HAP-1 (cell line): ENCODE measurements at places on chromosomes 12 and 14.

GRCh38 chr12:130916241-130916911 is 37.3 kb upstream of the ADGRD1 start:
- peak; percentile 64 for DNase-seq

DNA sequence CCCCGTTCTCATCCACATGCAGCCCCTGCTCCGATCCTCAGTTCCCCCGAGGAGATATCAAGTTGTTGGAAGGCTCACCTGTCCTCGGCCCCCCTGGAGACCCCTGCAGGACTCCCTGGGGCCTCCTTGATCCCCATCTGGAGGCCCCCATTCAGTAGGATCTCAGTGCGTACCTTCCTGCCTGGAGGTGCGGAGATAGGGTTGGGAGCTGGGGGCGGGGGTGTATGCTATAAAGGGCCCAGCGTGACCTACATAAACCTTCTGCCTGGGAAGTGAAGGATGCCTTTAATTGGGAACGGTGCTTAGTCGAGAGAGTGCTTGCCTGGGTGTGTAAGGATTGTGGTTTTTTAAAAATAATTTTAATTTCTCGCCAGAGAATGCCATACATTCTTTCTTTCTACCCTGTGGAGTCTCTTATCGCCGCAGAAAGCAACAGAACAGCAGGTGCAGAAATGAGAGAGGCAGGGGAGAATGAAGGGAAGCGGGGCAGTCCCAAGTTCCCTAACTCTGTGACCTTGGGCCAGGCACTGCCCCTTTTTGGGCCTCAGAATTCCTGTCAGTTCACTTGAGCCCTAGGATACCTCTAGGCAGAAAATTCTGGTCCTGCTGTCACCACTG is 153.7 kb downstream of the TSPAN9 start:
- DNase-seq: no peak

- DNase-seq: no peak
These were observed 22.9 kb upstream of the TCL1B start for GRCh38 chr14:95663226-95663797.

DNA sequence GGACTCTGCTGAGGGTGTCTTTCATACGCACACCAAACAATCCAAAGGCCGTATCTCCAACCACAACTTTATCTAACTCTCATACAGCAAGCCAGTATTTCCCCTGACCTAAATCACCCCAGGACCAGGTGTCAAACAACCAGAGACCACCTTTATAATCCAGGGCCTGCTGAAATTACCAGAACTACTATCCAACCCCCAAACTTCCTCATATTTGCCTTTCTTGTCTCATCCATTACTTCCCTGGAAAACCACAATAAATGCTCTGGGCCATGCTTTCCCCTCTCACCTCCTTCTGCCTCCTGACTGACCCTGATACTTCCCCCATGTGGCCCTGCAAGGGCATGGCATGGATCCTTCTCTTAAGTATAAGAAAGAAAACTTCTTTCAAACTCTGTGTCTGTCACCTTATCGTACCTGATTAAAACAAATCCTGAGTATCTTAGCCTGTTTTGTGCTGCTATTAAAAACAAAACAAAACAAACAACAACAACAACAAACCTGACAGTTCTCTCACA is 44.7 kb upstream of the CRACR2A start:
- DNase-seq: no peak

GRCh38 chr14:100622224-100622623 is 35.0 kb upstream of the BEGAIN start:
- DNase-seq: no peak

- no peak for DNase-seq
These were observed 15.9 kb downstream of the FAM181A start for GRCh38 chr14:93943052-93943451.

GRCh38 chr14:101554991-101555668 is 6.2 kb upstream of the DIO3 start:
- no peak for DNase-seq

DNA sequence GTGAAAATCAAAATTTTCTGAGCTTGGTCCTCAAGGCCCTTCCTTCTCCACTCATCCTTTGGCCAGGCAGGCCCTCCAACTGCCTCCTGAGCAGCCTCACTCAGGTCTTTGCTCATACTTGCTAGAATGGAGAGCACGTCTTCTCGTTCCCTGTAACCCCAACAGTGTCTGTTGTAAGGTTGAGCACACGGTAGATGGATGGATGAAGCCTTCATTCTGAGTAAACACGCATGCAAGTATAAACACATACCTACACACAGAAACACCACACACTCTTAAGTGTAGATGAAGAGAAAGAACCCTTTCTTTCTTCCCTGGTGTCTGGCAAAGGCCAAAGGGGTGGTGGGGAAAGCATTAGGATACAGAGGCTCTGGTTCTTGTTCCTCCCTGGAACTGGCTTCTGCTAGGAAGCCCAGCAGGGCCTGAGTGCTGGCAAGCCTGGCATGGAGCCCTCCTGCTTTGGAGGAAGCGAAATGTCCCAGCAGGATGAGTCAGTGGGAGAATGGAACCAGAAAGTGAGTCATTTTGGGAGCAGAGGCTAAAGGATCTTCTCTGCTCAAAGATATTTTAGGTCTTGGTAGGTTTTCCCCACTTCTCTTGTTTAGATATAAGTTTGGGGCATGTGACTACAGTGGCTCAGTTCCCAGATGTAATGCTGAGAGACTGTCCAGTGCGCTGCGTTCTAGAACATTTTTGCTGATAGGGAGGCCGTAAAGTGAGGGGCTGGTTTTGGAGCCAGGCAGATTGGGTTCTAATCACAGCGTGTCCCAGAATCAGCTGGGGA is 127.4 kb downstream of the CACNA1C start:
- DNase-seq: no peak

GRCh38 chr14:69986336-69986735 is 107.1 kb downstream of the SMOC1 start:
- no peak for DNase-seq

DNA sequence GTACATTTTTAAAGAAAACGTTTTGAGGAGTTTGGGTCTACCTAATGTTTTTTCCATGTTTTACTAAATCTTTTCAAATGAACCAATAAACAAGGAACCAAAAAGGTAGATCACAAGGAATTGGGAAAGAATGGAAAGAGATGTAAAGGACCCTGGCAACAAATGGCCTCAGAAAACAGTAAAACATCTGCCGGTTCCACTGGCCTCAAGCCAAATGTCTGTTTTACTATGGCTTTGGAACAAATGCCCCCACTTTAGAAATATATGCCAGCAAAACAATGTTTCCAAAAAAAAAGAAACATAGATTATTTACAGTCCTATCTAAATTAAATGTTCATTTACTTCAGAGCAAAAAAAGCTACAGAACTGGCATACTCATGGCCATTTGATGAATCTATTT is 3.0 kb downstream of the TRMT5 start:
- DNase-seq: no peak

GRCh38 chr12:117076410-117077372 is 22.5 kb downstream of the TESC start:
- no peak for DNase-seq

DNA sequence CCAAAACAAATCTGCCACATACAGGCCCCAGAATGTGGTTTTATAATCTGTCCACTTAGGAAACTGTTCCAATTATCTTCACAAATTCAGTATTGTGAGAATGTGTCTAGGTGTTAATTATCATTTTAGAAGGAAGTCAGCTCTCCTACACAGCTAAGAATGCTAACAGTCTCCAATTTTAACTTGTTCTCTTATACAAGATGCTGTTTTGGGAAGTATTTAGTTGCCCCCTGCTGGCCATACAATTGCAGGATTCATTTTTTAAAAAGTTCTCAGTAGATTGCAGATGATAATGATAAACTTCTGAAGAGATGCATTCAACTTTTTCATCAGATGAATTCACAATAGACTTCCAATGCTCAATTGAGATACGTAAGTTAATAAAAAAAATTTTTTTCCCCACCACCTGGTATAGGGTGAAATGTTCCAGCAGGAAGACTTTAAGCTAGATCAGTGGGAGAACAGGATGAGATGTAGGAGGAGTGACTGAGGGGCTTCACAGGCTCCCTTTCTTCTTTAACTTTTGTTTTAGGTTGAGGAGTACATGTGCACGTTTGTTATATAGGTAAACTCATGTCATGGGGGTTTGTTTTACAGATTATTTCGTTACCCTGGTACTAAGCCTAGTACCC is 27.3 kb upstream of the OSBPL8 start:
- DNase-seq: peak; percentile 41

DNA sequence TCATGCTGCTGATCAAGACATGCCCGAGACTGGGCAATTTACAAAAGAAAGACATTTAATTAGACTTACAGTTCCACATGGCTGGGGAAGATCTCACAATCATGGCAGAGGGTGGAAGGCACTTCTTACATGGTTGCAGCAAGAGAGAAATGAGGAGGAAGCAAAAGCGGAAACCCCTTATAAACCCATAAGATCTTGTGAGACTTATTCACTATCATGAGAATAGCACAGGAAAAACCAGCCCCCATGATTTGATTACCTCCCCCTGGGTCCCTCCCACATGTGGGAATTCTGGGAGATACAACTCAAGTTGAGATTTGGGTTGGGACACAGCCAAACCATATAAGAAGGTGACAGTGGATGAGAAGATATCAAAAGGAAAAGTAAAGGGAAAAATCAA is 78.4 kb downstream of the CATSPERB start:
- DNase-seq: no peak

DNA sequence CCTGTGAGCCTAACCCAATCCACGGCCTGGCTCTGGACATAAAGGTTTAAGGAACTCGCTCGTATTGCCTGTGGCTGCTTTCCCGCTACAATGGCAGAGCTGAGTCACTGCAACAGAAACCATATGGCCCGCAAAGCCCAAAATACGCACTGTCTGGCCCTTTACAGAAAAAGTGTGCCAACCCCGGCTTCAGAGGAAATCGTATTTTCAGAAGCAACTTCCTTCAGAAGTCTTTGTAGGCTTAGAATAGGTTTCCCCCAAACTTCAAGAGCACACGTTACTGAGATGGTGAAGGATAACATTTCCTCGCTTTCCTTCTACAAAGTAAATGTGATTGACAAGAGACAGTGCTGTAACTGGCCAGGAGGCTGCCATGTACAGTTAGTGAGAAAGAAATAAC is 34.8 kb upstream of the TESC start:
- DNase-seq: no peak

DNA sequence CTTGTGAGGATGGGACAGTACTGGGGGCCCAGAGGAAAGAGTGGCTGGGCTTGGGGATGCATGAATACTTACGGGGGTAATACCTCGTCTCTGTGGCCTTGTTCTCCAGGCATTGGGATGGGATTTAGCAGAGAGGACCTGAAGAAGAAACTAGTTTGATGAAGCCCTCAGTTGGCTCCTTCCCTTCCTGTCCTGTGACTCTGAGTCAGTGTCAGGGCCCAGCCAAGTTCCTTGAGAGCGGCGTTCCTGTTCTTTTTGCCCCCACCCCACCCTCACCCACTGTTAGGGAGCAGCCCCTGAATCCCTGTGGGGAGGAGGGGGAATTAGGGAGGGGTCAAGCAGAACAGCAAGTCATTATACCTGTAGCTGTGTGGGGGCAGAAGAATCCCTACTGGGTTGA is 5.2 kb upstream of the LRP1-AS start:
- DNase-seq: no peak

- DNase-seq: no peak
These were observed 120.5 kb upstream of the NCOR2 start for GRCh38 chr12:124687917-124688316.

GRCh38 chr12:113980537-113981337 is 14.6 kb upstream of the RBM19 start:
- DNase-seq: peak; percentile 70

GRCh38 chr12:29614694-29615325 is 117.3 kb upstream of the OVCH1 start:
- DNase-seq: no peak

- DNase-seq: no peak
These were observed 31.4 kb downstream of the CFAP251 start for GRCh38 chr12:121949648-121950397.

DNA sequence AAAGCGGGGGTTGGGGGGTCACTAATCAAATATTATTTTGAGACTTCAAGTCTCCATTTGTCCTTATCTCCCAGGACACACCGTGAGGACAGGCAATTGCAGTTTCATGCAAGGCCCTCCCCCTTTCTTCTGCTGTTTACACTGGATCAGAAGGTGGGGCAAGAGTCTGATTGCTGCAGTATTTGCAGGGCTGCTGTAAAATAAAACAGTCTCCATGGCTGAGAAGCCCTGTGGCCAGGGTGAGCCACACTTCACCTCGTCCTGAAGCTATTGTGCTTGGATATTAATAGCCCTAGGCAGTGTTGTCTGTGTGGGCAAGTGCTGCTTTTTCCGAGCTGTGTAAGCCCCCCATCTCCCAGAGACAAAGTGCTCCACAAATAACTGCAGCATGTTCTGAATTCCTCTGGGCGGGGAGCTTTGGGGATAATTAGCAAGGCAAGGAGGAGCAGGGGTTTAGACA is 187.4 kb upstream of the NTF3 start:
- no peak for DNase-seq

DNA sequence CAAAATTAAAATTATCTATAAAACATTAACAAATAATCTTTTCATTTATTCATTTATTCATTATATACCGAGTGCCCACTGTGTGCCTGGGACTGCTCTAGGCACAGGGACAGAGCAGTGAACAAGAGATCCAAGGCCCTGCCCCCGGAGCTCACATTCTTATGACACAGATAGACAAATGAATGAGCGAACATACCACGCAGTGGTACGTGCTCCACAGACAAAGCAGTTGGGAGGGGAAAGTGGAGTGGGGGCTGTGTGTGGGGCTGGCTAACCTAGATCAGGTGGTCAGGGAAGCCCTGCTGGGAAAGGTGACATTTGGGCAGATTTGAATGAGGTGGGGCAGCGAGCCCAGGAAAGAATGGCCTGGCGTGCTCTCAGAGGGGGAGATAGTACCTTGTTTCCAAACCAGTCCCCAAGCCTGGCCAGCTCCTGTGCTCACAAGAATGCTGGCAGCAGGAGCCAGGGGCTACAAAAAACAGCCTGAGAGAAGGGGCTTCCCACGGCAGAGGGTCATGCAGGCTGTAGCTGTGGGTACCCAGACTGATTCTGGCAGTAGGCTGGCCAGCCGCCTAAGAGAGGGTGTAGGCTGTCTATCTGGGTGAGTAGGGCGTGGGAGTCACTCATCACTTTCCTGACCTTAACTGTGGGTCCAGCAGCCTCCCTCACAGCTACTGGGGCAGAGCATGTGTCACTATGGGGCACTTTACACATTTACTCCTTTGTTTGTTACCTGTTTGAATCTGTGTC is 57.8 kb upstream of the ACTN1 start:
- no peak for DNase-seq

GRCh38 chr12:117096501-117097042 is 2.6 kb downstream of the TESC start:
- DNase-seq: no peak

GRCh38 chr14:34220921-34221320 is 241.1 kb downstream of the SPTSSA start:
- DNase-seq: peak; percentile 65

DNA sequence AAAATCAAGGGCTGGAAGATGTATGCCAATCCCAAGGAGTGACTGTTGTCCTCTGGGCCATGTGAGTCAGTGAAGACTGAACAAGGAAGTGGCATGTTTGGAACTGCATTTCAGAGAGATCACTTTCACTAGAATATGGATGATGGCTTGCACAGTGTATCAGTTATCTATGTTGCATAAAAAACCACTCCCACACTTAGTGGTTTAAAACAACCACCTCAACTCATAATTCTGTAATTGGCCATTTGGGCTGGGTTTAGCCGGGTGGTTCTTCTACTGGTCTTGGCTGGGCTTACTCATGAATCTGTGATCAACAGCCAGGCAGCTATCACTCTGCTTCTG is 15.4 kb downstream of the BDKRB1 start:
- DNase-seq: no peak

- DNase-seq: no peak
These were observed 104.9 kb upstream of the EEA1 start for GRCh38 chr12:93033948-93034347.
